Hippocampal formation (tissue), 2 donors: ENCODE measurements at places on chromosomes 2 and 18.

GRCh38 chr2:102486941-102487702 lies 14.1 kb downstream of the SLC9A4 start:
- DNase-seq = no peak

DNA sequence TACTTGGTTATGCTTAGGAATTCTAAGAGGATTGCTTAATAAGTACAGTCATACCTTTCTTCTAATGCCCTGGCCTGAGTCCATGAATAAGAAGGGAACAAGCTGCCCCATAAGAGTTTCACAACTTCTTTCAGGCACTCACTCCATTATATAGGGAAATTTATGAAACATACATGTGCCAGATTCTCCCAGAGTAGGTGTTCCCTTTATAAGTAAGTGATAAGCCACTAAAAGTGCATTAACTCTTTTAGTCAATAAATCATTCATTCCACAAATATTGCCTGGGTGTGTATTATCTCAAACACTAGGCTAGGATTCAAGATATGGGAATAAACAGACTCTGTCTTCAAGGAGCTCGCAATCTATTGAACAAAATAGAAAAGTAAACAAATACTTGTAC lies 84.5 kb upstream of the RBBP8 start:
- DNase-seq = no peak

DNA sequence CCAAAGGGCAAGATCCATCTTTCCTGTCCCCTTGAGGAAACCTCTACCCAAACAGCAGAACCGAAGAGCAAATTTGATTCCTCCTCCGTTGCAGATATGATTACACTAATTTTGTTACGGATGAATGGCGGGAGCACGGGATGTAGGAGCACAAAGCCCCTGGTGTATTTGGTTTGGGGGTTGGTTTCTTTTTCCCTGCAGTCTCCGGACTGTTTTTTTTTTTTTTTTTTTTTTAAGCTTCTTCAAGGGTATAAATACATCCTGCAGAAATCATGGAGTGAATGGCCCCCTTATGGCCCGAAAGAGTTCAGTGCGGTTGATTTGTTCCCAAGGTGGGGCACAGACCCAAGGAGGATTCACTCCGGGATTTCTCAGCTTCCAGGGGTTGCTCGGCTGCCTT lies 135.3 kb upstream of the SH3BP4 start:
- DNase-seq = no peak

- no peak for DNase-seq
These were observed 16.8 kb upstream of the SRBD1 start for GRCh38 chr2:45627911-45628310.

DNA sequence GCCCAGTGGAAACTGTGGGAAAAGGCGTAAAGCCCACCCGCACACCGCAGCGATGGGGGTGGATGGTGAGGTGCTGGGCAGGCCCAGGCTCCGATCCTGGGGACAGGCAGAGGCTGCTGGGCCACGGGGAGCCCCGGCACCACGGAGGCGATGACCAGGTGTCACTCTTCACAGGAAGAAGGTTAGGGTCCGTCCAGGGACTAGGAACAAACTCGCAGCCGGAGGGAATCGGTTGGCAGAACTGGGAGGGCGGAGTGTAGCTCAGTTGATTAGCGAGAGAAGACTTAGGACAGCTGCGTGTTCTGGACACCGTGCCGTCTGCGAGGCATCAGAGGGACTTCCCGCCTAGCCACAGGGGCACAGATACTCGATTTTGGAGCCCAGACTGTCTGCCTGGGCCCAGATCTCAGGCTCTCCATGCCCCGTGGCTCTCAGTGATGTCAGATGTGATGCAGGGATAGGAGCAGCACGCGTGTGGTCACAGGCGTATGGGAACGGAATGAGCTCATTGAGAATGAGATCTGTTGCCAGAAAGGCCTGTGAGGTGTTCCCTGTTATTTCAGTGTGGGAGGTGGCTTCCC lies 16.1 kb upstream of the ALLC start:
- no peak for DNase-seq

DNA sequence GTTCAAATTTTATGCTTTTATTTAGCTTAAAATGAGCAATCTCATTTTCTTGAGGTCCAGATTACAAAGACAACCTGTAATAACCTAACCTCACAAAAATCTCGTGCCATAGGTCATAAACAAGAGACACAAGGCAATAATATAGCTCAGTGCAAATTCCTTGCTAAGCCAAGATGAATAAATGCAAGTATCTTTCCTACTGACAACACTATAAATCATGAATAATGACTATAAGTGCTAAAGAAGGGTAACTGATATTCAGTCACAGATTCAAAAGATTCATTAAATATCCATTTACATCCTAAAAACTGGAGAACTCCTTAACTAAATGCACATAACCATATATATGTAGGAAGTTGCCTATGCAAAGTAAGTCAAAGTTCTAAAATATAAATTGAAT lies 1641.6 kb downstream of the LRP1B start:
- DNase-seq = no peak

DNA sequence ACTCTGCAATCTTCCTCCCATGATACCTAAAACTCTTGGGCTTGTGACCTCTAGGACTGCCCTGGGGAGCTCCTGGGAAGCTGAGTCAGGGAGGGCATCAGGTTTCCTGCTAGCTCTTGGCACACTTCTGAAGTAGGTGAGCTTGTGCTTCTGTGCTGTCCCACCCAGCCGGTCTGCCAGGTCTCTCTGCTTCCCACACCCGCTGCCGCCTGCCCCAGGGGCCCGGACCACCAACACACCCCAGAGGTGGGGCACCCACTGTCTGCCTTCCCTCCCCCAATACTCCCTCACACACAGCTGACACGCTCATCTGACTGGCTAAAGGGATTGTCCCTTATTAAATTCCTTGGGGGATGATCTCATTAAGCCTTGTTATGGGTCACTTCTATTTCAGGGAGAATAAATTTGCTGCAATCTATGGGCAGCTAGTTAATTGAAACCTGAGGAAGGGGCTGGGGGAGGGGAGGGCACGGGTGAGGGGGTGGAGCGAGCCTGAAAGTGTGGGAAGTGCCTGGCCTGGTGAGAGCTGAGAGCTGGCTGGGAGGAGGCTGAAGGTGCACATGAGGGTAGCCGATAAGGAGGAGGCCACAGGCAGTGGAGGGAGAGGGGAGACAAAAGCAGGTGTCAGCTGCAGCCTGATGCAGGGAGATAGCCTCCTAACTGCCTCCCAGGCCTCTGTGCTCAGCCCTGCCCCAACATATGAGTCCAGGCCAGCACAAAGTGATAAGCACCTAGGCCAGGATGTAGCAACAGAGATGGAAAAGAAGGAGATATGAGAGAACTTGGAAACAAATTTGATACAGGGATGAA lies 48.8 kb downstream of the HAUS1 start:
- DNase-seq = no peak

- DNase-seq = no peak
These were observed 249.4 kb downstream of the MYCN start for GRCh38 chr2:16189836-16190160.

DNA sequence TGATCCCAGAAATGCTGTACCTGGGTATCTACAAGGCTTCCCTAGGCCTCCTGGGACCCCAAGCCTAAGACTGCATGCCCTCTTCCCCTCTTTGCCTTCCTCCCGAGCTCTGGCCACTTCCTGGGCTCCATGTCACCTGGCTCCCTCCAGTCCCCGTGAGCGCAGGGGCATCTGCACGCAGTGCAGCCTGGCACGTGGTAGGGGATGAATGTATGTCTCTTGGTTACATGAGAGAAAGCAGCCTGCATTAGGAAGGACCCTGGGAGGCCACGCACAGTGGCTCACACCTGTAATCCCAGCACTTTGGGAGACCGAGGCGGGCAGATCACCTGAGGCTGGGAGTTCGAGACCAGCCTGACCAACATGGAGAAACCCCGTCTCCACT lies 15.8 kb downstream of the PASK start:
- no peak for DNase-seq

- DNase-seq = no peak
These were observed 148.8 kb downstream of the ARL4C start for GRCh38 chr2:234348081-234348480.

DNA sequence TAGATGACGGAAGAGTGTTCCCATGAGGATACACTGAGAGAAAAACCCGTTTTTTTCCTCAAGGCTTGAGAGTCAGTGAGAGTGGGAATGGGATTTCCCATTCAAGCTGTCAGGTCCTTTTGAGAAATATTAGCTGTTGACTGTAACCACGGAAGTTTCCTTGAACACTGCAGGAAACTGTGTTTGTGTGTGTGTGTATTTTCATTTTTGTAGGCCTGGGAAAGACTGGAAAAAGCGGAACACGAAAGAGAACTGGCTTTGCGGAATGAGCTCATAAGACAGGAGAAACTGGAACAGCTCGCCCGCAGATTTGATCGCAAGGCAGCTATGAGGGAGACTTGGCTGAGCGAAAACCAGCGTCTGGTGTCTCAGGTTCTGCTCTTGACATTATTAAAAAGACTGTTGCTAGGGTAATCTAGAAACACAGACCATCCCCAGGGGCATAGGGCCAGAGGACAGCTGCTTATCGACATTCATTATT lies 98.8 kb upstream of the EML6 start:
- DNase-seq = no peak

GRCh38 chr18:50742952-50743351 lies 76.9 kb downstream of the MRO start:
- no peak for DNase-seq

DNA sequence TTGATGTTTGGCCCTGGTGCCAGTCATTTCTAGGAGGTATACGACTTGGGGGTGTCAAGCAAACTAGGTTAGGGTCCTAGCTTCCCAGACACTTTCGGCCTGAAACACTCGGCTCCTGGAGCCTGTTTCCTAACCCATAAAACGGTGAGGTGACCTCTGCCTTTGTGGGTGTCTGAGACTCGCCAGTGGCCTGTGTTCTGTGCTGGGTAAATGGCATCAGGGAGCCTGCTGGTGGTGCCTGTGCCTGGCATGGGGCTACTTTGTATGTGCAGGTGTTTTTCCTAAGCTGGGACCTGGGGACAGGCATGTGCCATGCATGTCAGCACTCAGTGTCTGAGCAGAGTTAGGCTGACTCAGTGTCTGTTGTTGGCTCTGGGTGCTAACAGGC lies 139.2 kb downstream of the GLI2 start:
- DNase-seq = no peak

DNA sequence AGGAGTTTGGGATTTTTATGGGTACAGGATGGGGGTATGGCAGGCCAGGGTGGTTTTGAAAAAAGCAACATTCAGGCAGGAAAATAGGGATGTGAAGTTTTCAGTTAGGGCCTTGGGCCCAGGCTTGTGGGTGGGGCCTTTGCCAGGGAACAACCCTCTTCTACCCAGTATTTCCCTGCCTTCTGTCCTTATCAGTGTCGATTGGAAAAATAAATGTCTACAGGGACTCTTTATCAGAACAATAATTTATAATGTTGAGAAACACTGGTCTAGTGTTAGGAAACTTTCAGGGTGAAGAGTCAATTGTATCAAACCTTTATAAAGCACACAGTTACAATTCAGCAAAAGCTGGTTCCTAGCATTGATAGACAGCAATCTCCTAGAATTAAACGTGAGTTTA lies 214.1 kb upstream of the NABP1 start:
- no peak for DNase-seq

DNA sequence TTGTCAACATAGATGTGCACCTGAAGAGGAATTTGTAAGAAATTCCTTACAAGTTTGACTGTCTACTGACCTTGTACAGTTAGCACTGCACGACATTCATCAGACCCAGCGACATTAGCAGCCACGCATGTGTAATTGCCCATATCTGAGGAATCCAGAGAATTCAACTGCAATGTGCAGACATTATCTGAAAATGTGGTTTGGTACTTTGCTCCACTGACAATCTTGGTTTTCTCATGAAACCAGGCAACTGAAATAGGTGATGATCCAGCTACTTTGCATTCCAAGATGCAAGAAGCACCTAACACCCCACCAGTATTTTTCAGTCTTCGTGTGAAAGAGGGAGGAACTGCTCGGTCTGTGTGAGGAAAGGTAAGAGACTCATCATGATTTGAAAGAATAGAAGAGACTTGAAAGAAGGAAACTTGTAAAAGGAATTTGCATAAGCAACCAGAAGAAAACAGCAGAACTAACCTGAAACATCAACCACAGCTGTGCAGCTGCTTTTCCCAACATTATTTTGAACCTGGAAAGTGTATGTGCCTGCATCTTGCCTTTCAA lies 83.4 kb downstream of the TTN start:
- DNase-seq = no peak

- DNase-seq = no peak
These were observed 43.8 kb downstream of the SOCS6 start for GRCh38 chr18:70332694-70333093.

GRCh38 chr2:72915907-72916742 lies 1.2 kb upstream of the EMX1 start:
- DNase-seq = no peak

DNA sequence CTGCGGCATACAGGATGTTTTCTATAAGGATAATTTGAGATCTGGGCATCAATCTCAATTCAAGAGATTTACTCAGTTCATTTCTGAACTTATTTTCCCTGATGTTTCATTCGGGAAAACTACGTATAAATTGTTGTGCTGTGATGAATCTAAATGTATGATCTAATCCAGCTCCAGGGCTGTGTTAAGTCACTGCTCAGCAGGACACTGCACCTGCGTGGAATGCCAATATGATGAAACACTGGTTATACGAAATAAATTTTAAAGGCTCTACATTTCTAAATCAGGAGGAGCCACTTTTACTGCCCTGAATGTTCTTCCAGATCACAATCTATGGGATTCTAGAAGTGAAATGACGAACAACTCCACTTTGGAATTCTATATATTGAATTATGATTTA lies 259.0 kb downstream of the HNMT start:
- no peak for DNase-seq

DNA sequence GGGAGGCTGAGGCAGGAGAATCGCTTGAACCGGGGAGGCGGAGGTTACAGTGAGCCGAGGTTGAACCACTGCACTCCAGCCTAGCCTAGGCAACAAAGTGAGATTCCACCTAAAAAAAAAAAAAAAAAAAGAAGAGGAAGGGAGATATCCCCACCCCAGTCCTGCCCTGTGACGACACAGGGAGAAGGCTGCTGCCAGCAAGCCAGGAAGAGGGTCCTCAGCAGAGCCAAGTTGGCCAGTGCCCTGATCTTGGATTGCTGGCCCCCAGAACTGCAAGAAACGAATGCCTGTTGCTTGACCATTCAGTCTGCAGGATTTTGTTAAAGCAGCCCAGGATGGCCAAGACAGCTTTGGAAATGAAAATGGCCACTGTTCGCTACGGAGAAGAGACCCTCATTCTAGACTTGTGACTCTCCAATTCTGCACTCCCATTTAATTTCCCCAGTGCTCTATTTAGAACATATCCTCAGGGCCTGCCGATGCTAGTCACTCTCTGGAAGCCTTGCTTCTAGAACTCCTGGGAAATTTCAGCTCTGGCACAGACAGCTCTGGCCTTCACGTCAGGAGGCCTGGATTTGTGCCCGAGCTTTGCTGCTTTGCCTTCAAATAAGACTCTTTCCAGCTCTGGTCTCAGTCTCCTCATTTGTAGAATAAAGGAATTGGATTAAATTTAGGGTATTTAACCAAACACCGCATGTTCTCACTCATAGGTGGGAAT lies 15.7 kb upstream of the AMMECR1L start:
- DNase-seq = peak; percentile 52

GRCh38 chr2:122078451-122078850 lies 323.0 kb downstream of the TSN start:
- no peak for DNase-seq

DNA sequence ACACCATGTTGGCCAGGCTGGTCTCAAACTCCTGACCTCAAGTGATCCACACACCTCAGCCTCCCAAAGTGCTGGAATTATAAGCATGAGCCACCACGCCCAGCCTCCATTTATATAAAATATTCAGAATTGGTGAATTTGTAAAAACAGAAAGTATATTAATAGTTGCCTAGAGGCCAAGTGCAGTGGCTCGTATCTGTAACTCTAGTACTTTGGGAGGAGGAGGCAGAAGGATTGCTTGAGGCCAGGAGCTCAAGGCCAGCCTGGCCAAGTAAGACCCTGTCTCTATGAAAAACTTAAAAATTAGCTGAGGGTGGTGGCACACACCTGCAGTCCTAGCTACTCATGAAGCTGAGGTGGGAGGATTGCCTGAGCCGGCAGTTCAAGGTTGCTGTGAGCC lies 89.6 kb downstream of the SLC25A12 start:
- DNase-seq = no peak
